Umbilical cord (tissue), 2 donors: ENCODE measurements at places on chromosomes 3 and 15.

DNA sequence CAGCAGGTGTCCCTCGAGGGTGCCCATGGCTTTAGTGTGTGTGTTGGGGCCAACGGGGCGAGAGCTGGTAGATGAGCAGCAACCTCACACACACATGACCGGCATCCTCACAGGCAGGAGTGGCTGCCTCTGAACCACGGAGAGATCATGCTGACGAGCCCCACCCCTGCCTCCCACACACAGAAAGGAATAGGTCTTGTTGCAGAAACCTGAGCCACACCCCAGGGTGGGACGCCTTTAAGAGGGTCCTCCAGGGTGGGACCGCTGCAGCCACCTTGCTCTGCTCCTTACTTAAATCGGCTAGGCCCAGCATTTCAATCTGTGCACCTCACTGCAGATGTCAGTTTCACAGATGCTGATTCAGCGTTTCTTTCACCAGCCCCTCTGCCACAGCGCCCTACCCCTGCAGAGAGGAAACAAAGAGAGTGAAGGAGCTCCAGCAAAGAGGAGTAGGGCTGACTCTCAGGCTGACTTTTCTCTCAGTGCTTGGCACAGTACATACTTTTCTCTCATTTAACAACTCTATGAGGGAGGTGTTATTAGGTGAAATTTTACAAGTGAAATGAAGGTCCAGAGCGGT is 61.2 kb upstream of the EPHB3 start:
- no peak for DNase-seq

DNA sequence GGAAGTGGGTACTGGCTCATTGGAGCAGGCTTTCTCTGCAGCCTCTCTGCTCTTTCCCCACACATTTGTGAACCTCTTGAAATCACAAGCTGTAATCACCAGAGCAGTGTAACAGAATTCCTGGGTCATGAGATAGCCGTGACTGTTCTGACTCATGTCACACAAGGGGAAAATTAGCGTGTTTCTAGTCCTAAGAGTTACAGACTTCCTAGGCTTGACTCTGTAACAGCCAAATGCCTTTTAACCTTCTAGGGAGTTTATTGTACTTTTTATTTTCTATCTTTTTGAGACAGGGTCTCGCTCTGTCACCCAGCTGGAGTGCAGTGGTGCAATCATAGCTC is 54.7 kb upstream of the TRAK1 start:
- DNase-seq = peak; percentile 93

DNA sequence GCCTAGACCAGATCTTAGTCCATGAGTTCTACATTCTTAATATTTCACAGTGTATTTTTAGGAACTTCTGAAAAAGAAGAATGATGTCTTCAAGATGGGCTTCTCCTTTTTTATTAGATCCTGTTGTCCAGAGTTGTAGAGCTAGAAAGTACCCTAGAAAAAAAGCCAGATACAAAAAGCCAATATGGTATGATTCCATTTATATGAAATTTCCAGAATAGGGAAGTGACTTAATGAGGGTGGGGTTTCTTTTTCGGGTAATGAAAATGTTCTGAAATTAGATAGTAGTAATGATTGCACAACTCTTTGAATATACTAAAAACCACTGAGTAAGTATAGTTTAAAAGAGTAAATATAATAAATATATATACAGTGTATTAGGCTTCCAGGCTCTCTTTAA is 116.9 kb downstream of the NFKBIZ start:
- no peak for DNase-seq

DNA sequence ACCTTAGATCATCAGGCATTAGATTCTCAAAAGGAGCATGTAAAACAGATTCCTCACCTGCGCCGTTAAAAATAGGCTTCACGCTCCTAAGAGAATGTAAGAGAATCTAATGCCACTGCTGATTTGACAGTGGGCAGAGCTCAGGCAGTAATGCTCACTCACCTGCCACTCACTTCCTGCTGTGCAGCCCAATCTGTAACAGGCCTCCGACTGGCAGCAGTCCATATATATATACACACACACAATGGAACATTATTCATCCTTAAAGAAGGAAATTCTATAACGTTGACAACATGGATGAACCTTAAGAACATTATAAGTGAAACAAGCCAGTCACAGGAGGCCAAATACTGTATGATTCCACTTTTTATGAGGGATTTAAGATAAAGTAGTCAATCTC is 24.5 kb downstream of the ZNF148 start:
- no peak for DNase-seq

GRCh38 chr3:13276438-13277195 is 143.5 kb downstream of the NUP210 start:
- no peak for DNase-seq

- DNase-seq = peak; percentile 88
Observed at GRCh38 chr3:71130471-71131374, 452.8 kb downstream of the FOXP1 start.

GRCh38 chr3:159619341-159619885 is 369.2 kb upstream of the IL12A start:
- peak; percentile 4 for DNase-seq

DNA sequence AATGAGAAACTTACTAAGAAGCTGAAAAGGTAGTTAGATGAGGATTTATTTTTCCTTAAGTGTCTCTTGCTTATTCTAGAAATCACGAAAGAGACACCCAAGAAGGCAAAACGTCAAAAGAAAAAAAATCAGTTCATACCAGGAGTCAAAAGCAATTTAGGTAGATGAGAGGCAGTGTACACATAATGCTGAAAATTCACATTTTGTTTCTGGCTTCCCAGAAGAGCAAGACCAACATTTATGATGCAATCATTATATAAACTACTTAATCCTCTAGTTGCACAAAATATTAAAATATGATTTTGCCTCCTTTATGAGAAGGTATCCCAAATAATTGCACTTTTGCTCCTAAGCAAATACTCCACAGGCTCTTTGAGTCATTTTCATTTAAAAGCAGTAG is 228.0 kb downstream of the FMN1 start:
- DNase-seq = no peak

- DNase-seq = no peak
Observed at GRCh38 chr3:142904639-142905436, 16.0 kb upstream of the PCOLCE2 start.

DNA sequence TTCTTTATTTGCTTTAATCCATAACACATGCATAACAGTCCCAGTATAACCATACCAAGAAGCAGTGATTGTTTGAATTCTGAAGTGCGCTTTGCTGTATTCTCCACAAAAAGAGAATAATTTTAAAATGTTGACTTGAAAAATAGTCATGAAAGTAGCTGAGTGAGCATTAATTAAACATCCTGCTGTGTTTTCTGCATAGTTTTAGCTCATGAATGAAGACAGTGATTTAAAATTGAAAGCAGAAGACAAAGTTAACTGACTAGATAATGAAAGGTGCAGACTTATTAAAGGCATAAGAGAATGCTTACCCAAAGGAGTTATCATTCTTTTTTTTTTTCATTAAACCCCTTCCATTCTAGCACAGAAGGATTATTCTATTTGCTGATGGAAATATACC is 143.5 kb downstream of the GABRG3 start:
- no peak for DNase-seq

- no peak for DNase-seq
Observed at GRCh38 chr3:169072494-169072893, 591.0 kb downstream of the MECOM start.

GRCh38 chr3:194312186-194312742 is 38.9 kb downstream of the CPN2 start:
- no peak for DNase-seq

DNA sequence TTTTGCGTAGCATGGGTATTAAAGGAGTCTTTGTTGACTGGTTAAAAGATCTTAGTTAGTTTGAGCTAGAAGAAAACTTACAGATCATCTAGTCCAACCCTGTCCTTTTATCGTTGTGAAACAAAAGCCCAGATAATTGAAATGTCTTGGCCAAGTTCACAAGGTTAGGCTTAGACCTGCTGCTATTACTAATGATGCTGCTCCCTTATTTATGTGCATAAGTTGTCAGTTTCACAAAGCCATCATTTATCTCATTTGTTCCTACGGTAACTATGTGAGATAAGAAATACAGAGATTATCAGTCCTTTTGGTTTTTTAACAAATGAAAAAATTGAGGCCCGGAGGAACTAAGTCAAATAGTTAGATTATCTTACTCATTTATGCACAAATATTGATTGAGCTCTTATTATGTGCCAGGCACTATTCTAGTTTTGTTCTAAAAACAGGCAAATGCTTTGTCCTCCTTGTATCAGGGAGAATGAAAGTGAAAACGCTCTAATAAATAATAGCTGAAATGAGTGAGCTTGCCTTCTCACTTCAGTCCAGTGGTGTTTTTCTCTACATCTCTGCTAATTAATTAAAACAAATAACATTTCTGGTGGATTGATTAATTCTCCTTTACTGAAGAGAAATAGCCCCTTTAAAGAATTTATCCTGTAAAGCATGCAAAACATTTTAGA is 49.1 kb upstream of the TPRG1 start:
- peak; percentile 33 for DNase-seq

- no peak for DNase-seq
Observed at GRCh38 chr3:48684480-48685143, 1.1 kb downstream of the NCKIPSD start.

- DNase-seq = peak; percentile 82
Observed at GRCh38 chr3:122794779-122795673, at the start of gene SLC49A4. Gene SLC49A4 (plus strand): TSS chr3:122795069. CDS start chr3:122795193, 124 bp downstream.

- no peak for DNase-seq
Observed at GRCh38 chr3:126432361-126433104, 37.8 kb downstream of the CFAP100 start.

GRCh38 chr3:40290396-40290795 is 19.1 kb upstream of the EIF1B start:
- DNase-seq = no peak

- DNase-seq = peak; percentile 73
Observed at GRCh38 chr15:74889390-74889882, 406 bp upstream of the MPI start.

DNA sequence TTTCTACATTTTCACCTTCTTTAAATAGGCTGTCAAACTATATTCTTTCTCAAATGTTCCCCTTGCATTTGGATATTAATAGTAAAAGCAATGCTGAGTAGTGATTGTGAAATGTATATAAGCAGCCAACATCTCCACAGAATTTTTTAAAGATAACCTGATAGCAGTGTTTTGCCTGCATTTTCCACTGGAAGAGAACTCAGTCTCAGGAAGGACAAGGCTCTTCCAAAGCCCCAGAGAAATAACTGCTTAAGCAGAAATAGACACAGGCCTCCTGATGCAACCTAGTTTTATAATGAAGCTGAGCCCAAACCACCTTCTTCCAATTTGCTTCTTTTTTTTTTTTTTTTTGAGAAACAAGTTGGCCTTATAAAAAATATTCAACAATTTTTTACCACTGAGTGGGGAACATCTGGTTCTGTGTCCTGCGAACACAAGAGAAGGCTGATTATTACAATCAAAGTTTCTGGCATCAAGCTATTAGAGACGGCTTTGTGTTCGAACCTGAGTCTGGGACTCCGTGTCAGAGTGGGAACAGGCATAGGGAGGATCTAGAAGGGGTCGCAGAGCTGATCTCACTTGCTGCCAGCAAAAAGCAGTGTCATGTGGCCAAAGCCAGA is 332.5 kb upstream of the TBL1XR1 start:
- DNase-seq = peak; percentile 79

DNA sequence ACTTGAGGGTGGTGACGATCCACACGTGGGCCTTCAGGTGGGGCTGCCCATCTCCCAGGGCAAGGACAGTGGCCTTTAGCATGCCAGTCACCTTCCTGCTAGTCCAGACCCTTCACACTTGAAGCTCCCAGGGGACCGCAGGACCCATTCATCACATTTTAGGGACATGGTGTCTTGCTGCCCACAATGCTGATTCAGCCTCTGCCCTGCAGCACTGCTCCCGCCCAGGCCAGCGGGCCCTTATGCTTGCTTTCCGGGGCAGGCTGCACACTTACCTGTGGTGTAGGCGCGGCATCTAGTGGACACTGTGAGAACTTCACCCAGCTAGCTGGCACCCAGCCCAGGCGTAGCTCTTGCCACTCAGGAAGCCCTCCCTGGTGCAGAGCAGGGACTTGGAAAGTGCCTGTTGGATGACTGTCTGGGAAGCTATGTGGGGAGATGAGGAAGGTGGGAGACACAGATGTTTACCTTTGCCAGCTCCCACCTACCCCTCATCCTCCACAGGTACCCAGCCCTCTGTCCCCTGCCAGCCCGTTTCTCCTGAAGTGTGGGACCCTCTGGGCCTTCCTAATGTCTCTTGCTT is 26.3 kb upstream of the NR2C2 start:
- peak; percentile 90 for DNase-seq

DNA sequence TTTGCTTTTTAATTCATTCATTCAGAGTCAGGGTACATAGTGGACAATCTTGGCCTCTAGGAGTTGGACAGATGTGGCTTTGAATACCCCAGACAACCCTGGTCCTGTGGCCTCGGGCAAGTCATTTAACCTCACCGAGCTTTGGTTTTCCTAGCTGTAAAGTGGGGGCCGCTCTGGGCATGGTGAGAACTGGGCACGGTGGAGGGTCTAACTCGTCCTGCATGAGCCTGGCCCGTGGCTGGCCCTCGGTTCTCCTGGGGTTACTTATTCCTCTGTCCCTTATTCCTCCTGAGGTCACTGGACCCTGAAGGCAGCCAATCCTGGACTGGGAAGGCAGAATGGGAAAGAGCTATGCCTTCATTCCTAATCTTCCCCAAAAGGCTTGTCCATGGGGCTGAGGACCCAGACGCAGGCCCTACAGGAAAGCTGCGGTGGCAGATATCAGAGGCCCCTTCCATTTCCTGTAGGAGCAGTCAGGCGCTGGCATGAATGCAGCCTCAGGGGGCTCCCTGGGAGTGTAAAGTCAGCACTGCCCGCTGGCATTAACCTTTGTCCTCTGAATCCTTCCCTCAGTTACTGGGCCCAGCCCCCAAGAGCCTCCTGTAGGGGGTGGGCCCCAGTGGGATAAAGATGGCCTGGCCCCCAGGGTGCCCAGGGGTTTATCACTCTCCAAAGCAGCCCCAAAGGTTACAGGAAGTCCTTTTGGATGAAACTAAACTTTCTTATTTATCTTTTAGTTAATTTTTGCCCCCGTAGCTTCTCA is 17.9 kb upstream of the SEC13 start:
- no peak for DNase-seq

DNA sequence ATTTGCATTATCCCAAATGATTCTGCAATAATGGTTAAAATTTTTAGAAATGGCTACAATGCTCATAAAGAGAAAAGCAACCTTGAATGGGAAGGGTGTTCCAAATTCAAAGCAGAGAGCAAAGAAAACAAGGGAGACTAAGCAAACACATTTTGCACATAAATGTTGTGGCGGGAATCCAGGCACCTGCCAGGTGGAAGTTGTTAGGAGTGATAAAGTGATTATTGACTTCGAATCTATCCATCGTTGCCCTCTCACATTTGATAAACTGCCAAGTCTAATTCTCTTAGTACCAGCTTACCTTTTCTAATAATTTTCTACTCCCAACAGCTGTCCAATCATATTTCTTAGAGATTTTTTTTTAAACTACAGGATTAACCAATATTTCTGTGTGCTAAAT is 244.5 kb downstream of the CACNA2D3 start:
- no peak for DNase-seq
